ENCODE measurements at places on chromosomes 1 and 21.

- DNase-seq: no peak
These were observed 92.1 kb downstream of the MAB21L3 start for GRCh38 chr1:116203181-116203723.

DNA sequence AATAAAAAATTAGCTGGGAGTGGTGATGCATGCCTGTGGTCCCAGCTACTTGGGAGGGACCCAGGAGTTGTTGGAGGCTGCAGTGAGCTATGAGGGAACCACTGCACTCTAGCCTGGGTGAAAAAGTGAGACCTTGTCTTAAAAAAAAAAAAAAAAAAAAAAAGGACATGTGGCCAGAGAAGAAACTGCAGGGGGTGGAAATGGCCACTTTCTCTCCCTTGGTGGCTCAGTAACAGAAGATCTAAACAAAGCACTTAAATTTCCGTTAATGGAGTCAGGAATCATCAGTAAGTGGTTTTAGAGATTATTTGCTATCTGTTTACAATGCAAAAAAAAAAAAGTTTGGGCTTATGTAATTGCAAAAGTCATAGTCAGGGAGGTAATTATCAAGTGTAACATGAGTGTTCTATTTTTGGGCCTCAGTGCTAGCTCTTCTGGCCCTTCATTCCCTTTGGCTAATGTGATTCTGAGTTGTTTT is 19.3 kb upstream of the OPRD1 start:
- no peak for DNase-seq

DNA sequence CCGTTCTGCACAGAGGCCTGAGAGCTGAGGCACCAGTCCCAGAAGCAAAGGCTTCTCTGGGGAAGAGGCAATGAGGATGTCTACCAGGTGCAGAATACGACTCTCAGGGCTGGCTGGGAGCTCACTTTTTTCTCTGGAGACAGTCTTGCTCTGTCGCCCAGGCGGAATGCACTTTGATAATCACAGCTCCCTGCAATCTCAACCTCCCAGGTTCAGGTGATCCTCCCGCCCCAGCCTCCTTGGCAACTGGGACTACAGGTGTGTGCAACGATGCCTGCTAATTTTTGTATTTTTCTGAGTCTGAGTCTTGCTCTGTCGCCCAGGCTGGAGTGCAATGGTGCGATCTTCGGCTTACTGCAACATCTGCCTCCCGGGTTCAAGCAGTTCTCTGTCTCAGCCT is 17.6 kb downstream of the NADK start:
- DNase-seq: no peak

GRCh38 chr1:172760121-172760520 is 101.2 kb downstream of the FASLG start:
- DNase-seq: no peak

DNA sequence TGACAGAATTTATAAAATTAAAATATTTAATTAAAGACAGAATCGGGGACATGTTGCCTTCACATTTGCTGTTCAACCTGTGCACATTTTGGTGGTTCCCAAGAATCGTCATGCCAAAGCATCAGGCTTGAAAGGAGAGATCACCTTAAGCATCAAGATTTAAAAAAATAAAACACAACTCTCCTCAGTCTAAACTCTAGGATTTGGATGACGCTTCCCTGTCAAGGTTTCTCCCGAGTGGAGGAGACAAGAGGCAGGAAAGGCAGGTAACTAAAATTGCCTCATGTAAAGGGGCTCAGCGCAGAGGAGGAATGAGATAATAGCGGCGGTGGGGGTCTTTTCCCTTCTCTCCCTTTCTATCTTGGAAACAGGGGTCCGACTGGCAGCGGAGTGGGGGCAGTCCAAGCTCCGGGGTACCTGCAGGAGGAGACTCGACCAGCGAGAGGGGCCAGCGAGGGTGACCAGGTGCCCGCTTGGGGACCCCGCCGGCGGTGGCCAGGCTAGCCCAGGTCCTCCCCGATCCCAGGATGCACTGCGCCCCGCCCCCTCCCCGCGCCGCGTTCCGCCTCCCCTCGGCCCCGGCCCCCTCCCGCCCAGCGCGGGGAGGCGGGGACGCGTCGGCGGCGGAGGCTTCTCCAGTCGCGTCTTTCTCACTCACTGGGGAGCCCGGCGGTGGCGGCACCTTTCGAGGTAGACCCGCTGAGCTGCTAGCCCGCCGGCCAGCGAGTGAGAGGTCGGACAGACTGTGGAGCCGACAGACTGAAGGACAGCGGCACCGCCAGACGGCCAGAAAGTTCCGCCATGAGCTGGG is at the start of gene FNBP1L:
FNBP1L (plus strand) TSS at position 638 of the 811 bp plus-strand sequence; CDS start at position 802, 164 bp downstream.
- DNase-seq: peak; percentile 80

GRCh38 chr1:24421502-24421901 is 5.9 kb downstream of the NIPAL3 start:
- no peak for DNase-seq

- DNase-seq: no peak
These were observed 209.8 kb upstream of the NFIA start for GRCh38 chr1:60872426-60873054.

GRCh38 chr1:172670316-172670715 is 11.4 kb downstream of the FASLG start:
- no peak for DNase-seq

DNA sequence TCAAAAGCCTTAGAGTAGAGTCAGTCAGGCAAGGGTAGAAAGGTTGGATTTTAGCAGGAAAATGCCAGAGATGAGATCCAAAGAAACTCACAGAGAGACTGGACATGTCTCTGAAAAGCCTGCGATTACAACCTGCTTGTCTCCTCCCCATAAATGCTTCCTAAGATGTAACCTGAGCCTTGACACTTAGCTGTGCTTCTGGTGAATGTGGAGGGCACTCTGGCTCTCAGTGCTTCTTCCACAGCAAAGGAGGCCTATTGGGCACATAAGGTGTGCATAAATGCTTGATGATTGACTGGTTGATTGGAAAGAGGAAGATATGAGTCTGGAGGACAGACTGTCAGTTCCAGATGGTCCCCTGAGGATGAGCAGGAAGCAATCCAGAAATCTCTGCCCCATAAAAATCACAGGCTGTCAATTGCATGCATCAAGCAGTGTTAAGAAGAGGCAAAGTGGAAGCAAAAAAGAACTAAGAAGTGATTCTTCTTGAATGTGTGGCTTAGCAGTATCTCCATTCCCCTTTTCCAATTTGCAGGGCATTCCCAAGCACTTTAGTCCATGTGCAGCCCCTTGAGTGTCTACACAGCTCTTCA is 236.2 kb upstream of the RRP15 start:
- DNase-seq: no peak

GRCh38 chr1:180632326-180633056 is 669 bp downstream of the XPR1 start:
- no peak for DNase-seq

- no peak for DNase-seq
These were observed 54.7 kb upstream of the ABCG1 start for GRCh38 chr21:42164064-42164789.

DNA sequence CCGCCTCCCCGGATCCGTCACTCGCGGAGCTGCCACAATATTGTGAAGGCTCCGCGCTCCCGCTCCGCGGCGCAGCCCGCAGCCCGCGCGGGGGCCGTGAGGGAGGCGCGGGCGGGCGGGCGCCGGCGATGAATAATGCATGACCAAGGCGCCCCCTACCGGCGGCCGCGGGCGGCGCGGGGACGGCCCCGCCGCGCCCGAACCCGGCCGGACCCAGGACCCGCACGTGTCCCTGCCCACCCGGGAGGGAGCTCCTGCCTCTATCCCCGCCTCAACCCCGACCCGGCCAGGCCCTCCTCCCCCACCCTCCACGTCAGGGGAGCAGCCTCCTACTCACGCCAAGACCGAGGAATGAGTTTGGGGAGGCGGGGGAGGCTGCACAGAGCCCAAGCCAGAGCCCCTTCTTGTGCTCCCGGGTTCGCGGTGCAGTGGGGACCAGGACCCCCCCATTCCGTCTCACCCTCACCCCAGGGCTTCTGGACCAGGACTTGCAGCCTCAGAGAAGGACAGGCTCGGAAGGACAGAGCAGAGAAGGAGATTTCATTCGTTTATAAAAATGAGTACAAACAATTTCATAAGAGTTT is 70.8 kb upstream of the CASZ1 start:
- peak; percentile 70 for DNase-seq

DNA sequence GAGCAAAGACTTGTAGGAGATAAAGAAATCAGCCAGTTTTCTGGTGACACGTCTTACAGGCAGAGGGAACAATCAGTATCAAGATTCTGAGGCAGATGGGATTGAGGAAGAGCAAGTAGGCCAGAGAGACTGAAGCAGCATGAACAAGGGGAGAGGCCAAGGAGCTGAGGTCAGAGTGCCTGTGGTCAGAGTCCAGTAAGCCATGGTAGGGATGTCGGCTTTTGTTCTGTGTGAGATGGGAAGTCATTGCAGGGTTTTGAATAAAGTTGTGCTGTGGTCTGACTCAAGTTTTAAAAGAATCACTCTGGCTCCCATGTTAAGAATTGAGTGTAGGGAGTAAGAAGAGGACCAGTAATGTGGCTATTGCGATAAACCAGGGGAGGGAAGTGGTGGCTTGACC is 85.9 kb upstream of the IVNS1ABP start:
- no peak for DNase-seq

DNA sequence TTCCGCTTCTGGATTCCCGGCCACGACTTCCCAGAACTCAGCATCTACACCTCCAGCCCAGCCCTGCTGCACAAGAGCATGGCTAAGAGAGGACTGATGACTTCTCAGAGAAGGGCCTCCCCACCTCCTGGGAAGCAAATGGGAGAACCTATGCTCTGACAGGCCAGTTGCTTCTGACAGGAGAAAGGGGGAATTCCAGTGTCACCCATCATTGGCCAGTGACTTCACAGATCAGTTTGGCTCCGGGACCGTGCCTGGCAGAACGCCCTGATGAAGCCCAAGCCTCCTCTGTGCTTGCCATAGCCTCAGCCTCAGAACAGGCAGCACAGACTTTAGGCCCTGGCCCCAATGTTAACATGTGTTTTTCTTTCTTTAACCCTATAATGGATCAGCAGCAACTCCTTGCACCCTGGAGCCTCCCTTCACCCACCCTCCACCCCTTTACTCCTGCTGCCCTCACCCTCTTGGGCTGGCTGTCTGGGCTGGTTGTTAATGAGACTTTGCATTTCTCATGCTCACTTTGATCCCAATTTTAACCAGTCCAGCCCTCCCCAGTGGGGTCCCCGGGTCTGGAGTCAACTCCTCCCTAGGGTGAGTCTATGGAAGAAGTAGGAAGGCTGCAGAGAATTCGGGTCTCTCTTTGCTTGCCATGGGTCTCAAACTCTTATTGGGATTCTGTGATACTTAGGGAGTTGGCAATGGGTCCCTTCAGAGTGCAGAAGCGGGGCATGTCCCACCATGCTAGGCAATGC is 42.7 kb upstream of the SLC30A1 start:
- DNase-seq: no peak

- no peak for DNase-seq
These were observed 375.9 kb upstream of the DUSP10 start for GRCh38 chr1:222117809-222118208.

DNA sequence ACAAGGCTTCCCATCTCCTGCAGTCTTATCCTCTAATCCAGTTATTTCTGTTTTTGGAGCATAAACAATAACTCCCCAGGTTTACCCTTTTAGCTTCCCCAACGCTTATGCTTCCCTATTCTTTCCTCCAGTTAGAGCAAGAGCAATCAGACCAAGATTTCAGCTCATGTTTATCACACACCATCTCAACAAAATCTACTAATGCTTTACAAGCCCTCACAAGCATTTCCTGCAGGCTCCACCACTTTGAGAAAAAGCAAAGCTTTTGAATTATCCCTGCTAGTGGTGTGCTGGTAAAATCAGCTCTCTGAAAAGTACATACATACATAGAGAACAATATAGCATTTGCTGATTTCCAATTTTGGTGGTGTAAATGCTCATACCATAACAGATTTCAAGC is 92.9 kb downstream of the EDEM3 start:
- DNase-seq: no peak

DNA sequence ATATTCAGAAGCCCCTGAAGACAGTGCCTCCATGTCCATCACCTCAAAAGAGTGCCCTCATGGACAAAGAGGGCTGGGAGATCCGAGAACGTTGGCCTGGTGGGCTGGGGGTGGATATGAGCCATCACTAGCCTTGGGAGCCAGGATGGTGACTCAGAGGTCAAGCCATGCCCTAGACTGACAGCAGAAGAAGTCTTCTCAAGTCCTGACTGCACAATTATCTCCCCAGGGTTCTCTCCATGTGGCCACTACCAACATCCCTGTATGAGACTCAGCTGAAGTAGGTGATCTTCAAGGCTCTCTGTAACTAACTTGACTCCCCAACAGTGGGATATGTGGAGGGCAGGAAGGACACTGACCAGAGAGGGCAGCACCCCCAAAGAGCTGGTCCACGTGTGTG is 7.1 kb upstream of the USF1 start:
- DNase-seq: no peak

- DNase-seq: no peak
These were observed 308.6 kb downstream of the MATN1 start for GRCh38 chr1:30414851-30415165.

DNA sequence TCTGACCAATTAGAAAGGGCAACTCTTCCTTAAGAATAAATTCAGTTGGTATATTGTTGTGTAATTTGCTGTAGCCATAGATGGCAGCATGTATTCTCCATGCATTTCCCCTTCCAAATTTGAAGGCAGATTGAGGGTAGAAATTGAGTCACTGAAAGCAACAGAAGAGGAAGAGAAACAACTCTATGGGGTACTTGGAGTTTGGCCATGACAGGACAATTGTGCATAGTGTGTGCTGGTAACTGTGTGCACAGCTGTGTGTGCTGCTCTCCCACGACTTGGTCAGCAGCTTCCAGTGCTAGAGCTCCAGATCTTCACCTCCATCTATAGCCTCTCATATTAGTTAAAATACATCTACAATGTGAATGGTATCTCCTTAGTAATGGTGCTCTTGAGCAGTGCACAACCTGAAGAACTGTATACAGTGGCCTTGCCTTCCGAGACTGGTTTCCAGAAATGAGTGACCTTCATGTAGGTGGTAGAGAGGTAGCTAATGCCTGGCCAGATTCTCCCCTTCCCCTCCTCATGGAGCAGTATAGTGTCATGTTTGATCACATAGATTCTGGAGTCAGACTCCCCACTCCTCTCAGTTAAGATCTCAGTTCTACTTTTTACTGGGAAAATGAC is 882 bp upstream of the FCAMR start:
- no peak for DNase-seq

- no peak for DNase-seq
These were observed 65.0 kb downstream of the RERE start for GRCh38 chr1:8752411-8752810.

DNA sequence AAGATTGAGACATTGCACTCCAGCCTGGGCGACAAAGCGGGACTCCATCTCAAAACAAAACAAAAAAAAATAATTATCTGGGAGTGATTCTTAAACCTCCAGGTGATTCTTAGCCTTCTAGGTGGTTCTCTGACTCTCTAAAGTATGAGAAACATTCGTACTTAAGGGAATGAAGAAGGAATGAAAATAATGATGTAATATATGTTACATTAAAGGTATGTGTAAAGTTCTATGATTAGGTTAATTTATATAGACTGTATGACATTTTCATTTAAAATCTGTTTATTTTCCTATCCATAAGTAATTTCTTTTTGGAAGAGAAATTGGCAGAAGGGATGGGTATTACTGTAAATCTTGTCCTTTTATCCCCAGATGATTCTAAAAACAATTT is 34.7 kb downstream of the OSBPL9 start:
- DNase-seq: no peak

GRCh38 chr1:224201383-224201782 is 18.3 kb downstream of the DEGS1 start:
- DNase-seq: no peak

- DNase-seq: no peak
These were observed 149.6 kb downstream of the C1orf21 start for GRCh38 chr1:184536246-184536985.

Measured in neuronal stem cell (in vitro differentiated cells).